ENCODE measurements at places on chromosomes 6 and 20. TPM values are rescaled to one million over a fixed set of nuclear protein-coding genes. Genes with fewer than 3 reads are reported as not detected.

GRCh38 chr6:90631046-90631445 is 44.2 kb upstream of the MAP3K7 start:
- H3K36me3 ChIP-seq: no peaks in the 10 kb centered on the region
- H3K27ac ChIP-seq: no peak overlapping the region

- no peak overlapping the region for H3K27ac ChIP-seq
- no peak overlapping the region for H3K4me3 ChIP-seq
- no peaks in the 10 kb centered on the region for H3K4me1 ChIP-seq
- no peak for DNase-seq
- peaks cover 5% of the 10 kb centered on the region for H3K36me3 ChIP-seq
Observed at GRCh38 chr20:48149902-48150301, 364.6 kb upstream of the SULF2 start.

- H3K4me3 ChIP-seq: no peak overlapping the region
- no peaks in the 10 kb centered on the region for H3K36me3 ChIP-seq
- DNase-seq: no peak
- no peaks in the 10 kb centered on the region for H3K4me1 ChIP-seq
- H3K27ac ChIP-seq: no peak overlapping the region
Observed at GRCh38 chr6:19167251-19167650, 669.9 kb upstream of the ID4 start.

The CGA gene
- total RNA-seq: 1.5 TPM

The ZNF391 gene
- 0.37 TPM for total RNA-seq

The PRRT1 gene
- total RNA-seq: 5.6 TPM

The MARCKS gene
- 195 TPM for total RNA-seq

All from HFFc6 (cell line).